Iris pigment epithelial cell (primary cell): ENCODE measurements at places on chromosomes 4 and X.

DNA sequence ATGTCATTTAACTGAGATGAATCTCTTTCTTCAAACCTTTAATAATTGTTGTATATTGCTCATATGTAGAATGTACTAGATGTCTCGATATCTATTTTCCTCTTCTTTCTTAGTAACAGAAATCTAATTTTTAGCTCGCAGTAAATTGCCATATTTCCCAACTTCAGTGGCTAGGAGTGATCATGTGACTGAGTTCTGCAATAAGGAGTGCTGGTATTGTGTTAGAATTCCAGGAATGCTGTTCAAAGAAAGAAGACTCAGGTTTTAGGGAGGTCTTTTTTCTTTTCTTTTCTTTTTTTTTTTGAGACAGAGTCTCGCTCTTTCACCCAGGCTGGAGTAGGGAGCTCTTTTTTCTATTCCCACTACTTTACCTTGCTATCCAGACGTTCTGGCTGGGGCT is 81.7 kb downstream of the SLC10A7 start:
- peak; percentile 15 for DNase-seq

DNA sequence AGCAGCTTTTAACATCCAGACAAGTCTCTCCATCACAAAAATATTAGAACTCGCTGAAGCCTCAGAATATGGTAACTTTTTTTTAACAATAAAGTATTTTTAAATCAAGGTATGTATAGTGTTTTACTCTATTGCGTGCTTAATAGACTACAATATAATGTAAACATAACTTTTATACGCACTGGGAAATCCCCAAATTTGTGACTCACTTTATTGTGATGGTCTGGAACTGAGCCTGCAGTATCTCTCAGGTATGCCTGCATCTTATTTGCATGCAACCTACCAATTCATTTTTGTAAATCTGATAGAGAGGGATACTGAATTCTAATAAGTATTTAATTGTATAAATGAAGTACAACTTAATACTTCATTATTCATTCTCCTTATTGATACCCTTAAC is 823.5 kb downstream of the ADGRL3 start:
- DNase-seq, result no peak

DNA sequence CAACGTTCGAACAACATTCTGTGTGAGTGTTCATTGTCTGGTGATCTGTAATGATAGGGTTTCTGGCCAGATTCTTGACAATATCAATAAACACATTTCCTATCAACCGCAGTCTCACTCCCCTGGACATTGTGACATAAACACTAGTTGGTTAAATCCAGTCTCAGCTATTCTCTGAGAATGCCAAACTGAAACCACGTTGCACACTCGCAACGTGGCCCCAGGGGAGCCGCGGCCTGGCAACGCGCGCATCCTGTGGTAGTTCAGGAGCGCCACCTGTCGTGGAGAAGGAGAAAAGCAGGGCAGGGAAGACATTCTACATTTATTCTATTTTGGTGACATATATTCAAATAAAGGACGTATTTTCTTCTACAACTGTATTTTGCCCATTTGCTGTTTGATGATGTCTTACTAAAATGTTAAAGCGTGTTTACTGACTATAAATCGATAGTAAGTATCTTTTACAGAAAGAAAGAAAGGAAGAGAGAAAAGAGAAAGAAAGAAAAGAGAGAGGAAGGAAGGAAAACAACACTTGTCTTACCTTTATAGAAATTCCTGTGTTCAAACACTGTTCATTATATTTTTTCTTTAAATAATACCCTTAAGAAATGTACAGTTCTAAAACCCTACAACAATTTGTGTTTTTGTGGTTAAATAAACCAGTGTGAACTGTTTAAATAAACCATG is 738.3 kb upstream of the FRG1 start:
- DNase-seq, result peak; percentile 70

- no peak for DNase-seq
These were observed 84.8 kb downstream of the TIGD2 start for GRCh38 chr4:89196056-89196674.

- DNase-seq, result peak; percentile 42
These were observed 17.2 kb upstream of the SMIM14 start for GRCh38 chr4:39655876-39656275.

DNA sequence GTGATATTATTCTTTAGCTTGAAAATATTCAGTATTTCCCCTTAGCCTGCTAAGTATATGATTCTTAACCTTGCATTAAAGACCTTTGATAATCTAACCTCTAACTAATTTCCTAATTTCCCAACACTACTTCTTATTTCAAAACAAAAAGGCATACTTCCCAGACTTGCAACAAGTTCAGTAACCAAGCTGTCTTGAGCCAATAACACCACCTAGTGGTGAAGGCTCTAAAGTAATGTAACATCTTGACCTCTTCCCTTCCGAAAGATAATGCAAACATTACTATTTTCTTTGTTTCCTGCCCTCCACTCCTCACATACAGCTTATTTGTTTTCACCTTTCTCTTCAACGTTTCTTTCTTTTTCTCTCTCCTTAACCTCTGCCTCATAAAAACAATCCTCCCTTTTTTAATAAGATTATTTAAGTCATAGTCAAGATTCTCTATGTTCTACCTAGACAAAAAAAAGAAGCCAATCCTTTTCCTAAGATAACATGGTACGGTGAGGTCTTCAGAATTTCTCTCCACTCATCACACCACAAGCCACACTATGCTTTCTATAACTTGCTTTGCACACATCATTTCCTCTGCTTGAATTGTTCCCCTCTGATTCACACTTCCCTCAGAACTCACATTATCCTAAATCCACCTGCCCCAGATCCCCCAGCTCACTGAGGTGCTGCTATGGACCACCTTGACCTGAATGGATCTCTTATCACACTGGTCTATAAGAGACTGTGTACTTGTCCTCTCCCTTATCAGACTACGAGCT is 3.5 kb downstream of the FAT1 start:
- peak; percentile 67 for DNase-seq

DNA sequence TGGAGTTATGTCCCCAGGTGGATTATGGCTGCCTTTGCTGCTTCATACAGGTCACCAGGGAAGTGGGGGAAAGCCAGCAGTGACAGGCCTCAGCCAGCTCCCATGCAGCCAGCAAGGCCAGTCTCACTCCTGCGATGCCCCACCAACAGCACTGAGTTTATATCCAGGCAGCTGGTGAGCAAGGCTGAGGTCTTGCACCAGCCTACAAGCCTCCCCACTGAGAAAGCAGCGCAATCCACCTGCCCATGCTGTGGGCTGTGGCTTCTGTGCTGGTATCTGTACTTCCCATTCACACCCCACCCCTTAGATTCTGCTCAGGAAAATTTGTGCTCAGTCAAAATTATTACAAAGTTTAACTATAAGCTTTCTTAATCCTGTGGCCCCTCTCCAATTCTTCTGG is 153.5 kb downstream of the HHIP start:
- no peak for DNase-seq

DNA sequence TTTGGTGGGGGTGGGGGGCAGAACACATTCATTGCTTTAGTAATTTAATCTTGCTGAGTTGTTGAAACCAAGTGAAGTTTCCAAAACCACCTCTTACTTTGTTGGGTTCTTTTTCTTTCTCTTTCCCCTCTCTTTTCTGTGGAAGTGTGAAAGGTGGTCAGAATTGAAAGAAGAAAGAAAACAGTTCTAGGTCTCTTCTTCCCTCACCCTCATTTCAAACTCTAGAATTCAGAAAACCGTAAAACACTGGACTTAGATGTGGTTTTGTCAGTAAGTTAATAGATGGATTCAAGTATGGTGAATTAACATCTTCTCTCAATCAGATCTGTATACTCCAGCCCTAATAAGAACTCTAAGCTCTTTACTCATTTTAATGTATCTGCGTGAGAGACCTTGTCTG is 23.7 kb downstream of the PLP1 start:
- DNase-seq, result no peak

GRCh38 chr4:112189754-112190153 is 41.8 kb upstream of the AP1AR start:
- DNase-seq, result no peak

DNA sequence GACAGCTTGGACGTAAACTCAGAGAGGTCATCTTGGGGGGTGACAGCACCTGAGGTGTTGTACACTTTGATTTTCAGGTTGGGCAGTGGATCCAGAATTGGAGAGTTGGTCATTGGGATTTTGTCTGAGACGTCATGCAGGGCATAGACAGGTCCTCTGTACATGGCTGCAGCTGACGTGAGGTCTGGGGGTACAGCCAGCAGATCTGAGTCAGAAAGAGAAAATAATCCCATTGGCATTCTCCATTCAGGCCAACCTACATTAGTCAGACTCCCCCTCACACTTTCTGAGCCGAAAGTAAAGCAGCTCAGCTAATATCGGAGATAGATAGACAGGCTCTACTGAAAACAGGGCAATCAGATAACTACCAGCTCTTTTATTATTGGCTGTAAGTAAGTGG is 329.7 kb downstream of the UNC5C start:
- DNase-seq, result peak; percentile 67

- no peak for DNase-seq
These were observed 923.6 kb upstream of the TENM3 start for GRCh38 chr4:181319629-181320028.

- no peak for DNase-seq
These were observed 193.9 kb upstream of the GPC4 start for GRCh38 chrX:133609166-133609565.
